RWPE2 (cell line): ENCODE measurements at places on chromosomes 4 and X.

GRCh38 chr4:102299354-102300107 is 45.8 kb downstream of the SLC39A8 start:
- no peaks in the 10 kb centered on the region for H3K27me3 ChIP-seq
- H3K4me3 ChIP-seq, result no peak overlapping the region
- H3K36me3 ChIP-seq, result no peaks in the 10 kb centered on the region
- H3K4me1 ChIP-seq, result no peaks in the 10 kb centered on the region
- no peak overlapping the region for H3K27ac ChIP-seq

DNA sequence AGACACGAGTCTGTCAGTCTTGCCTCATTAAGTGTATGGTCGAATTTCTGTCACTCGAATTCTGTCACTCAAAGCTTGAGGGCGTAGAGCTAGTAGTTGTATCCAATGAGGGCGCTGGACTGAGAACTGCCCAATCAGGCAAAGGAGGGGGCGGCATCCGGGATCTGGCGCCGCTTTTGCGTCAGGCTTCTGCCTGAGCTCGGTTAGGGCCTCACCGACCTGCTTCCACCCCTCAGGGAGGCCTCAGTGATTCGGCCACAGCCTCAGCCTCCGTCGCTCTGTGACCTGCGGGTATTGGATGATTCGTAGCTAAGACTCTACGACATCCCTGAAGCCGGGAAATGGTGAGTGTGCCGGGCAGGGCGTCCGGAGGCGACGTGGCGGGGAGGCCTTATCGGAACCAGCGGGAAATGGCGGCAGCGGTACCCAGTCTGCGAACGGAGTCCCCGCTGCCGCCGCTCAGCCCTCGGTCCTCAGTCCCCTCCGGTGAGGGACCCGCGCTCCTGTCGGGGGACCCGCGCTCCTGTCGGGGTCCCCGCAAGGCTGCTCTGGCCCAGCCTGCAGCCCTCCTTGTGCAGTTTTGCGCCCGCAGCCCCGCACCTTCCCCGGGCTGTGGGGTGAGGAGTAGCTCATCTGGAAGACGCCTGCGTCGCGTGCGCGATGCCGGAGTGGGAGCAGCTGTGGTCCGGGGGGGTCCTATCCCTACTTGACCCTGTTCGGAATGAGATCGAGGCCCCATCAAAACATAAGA is 88.3 kb downstream of the ZNF718 start:
- peak overlapping the region; percentile 46 for H3K4me3 ChIP-seq
- peaks cover 13% of the 10 kb centered on the region for H3K36me3 ChIP-seq
- peak; percentile 80 for DNase-seq

- no peaks in the 10 kb centered on the region for H3K36me3 ChIP-seq
- H3K4me3 ChIP-seq, result no peak overlapping the region
- no peak overlapping the region for H3K27ac ChIP-seq
- no peaks in the 10 kb centered on the region for H3K4me1 ChIP-seq
- no peak for DNase-seq
These were observed 150.3 kb downstream of the NHS start for GRCh38 chrX:17525266-17525665.

GRCh38 chrX:37755025-37755424 is 24.8 kb upstream of the CYBB start:
- no peak overlapping the region for H3K27ac ChIP-seq
- H3K4me3 ChIP-seq, result no peak overlapping the region
- H3K4me1 ChIP-seq, result no peaks in the 10 kb centered on the region
- H3K36me3 ChIP-seq, result no peaks in the 10 kb centered on the region

- H3K27ac ChIP-seq, result no peak overlapping the region
- no peaks in the 10 kb centered on the region for H3K36me3 ChIP-seq
- no peaks in the 10 kb centered on the region for H3K27me3 ChIP-seq
- H3K4me3 ChIP-seq, result no peak overlapping the region
These were observed 91.1 kb upstream of the KIT start for GRCh38 chr4:54566608-54567007.
